ENCODE measurements at places on chromosomes 6 and 20.

- DNase-seq: no peak
Measured at GRCh38 chr6:45174045-45174444, 154.1 kb upstream of the RUNX2 start.

- no peak for DNase-seq
Measured at GRCh38 chr20:37075932-37076685, 19.7 kb downstream of the RBL1 start.

GRCh38 chr6:20931772-20932171 is 397.5 kb downstream of the CDKAL1 start:
- no peak for DNase-seq

GRCh38 chr6:17829905-17830304 is 123.2 kb upstream of the NUP153 start:
- no peak for DNase-seq

GRCh38 chr20:53872081-53872541 is 198.3 kb downstream of the BCAS1 start:
- DNase-seq: no peak

- no peak for DNase-seq
Measured at GRCh38 chr20:634148-634925, 18.7 kb downstream of the SRXN1 start.
